T-helper 17 cell (primary cell): ENCODE measurements at places on chromosomes 11 and 22.

GRCh38 chr11:10628508-10629236 lies 60.2 kb upstream of the LYVE1 start:
- DNase-seq: no peak

DNA sequence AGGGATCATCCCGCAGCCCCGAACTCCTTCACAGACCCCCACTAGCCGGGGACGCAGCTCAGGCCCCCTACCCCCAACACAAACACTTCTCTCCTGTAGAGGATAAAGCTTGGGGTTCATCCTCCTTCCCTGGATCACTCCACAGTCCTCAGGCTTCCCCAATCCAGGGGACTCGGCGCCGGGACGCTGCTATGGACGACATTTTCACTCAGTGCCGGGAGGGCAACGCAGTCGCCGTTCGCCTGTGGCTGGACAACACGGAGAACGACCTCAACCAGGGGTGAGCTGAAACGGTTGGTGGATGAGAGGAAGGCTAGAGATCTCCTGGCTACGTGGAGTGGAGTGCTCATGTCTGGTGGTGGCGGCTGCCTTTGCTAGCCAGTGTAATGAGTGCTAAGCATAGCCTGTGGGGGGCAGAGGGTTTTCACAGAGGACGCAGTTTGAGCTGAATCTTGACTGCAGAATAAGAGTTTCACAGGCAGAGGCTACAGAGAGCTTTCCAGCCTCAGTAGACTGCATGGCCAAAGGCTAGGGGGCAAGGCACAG lies 580 bp downstream of the ILK start:
- DNase-seq: no peak

DNA sequence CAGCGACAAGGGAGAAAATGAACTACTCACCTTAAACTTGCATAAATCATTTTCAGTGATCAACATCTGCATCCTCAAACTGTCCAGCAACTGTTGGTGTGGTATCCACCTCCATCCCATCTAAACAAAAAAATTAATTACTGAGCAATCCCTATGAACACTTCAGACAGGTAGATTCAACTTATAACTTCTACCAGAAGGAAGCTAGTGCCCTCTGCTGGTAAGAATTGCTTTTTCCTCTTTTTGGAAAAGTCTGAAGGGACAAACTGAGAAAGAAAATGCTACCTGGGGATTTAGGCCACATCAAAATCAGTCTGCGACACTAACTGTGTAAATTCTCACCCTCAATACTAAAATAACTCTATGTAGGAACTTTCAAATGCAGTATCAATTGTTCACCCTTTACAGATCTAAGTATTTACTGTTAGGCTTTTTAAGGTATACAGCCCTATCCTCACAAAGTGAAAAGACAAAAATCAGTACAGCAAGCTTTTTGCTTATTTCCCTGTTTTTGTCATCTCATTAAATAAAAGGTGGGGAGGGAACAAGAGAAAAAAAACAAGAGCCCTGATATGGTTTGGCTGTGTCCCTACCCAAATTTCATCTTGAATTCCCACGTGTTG lies 17.9 kb downstream of the CLNS1A start:
- no peak for DNase-seq

DNA sequence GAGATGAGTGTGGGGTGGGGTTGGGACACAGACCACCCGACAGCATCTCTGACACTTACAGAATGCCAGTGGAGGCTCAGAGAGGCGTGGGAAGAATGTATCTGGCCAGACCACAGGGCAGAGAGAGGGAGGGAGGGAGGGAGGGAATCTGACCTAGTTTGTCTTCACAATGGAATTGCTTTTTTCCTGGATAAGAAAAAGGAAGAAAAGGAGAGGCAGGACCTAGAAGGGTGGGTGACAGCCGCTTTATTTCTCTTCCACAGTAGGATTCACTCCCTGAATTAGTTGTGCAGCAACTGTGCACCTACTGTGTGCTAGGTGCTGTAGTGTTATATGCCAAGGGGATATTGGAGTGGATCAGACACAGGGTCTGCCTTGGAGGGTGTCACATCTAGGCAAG lies 3.7 kb downstream of the KCNK4 start:
- DNase-seq: no peak

DNA sequence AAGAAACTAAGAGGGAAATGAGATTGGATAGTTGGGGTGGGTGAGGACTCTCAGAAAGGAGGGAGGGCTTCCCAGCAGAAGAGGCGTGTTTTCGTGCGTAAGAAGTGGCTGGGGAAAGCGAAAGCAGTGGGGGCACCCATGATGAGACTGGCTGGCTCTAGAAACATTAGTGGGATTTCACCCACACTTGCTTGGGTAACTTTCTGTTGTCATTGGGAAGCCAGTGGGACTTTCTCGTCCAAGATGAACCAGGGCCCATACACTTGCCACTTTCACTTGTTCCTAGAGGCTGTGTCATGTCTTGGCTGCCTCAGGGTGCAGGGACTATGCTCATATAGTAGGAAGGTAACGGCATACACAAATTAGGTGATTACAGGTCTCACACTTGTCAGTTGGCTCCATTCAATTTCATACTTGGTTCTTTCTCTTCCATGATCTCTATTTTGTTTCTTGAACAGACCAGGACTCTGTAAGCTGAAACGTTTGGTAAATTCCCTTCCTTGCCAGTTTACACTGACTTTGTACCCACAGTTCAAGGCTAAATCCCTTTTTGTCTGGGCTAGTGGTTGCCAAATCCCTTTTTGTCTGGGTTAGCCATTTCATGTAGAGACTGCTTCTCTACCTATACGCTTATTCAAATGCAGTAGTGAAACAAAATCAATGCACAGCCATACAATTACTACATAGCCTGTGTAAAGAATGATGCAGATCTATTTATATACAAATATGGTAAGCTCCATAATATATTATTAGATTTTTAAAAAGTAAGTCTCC lies 42.0 kb upstream of the CXCR5 start:
- peak; percentile 13 for DNase-seq

- DNase-seq: no peak
These were observed 44.8 kb upstream of the CADM1 start for GRCh38 chr11:115548878-115549528.

GRCh38 chr11:110735455-110736170 lies 23.4 kb upstream of the ARHGAP20 start:
- no peak for DNase-seq

DNA sequence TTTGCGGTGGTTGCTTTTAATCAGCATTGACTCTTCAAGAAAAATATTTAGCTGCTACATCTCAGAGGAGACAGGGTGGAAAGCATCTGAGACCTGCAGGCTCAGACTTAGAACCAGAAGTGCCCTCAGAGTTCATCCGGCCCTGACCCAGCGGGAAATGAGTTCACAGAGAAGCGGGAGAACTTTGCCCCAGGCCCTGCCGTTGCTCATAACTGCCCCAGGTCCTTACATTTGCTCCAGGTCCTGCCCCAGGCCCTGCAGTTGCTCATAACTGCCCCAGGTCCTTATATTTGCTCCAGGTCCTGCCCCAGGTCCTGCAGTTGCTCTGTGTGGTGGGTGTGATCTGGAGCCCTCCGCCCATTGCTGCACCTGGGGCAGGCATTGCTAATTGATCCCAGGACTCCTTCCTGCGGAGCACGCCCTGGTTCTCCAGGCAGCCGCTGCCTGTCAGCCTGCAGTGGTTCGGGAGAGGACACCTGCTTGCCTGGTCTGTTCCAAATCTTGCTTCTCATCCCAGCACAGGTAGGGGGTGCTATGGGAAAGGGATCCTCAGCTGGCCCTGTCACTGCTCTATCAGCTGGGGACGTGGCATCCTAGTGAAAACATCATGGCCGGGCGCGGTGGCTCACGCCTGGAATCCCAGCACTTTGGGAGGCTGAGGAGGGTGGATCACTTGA lies 58.1 kb upstream of the PPP6R3 start:
- DNase-seq: no peak

DNA sequence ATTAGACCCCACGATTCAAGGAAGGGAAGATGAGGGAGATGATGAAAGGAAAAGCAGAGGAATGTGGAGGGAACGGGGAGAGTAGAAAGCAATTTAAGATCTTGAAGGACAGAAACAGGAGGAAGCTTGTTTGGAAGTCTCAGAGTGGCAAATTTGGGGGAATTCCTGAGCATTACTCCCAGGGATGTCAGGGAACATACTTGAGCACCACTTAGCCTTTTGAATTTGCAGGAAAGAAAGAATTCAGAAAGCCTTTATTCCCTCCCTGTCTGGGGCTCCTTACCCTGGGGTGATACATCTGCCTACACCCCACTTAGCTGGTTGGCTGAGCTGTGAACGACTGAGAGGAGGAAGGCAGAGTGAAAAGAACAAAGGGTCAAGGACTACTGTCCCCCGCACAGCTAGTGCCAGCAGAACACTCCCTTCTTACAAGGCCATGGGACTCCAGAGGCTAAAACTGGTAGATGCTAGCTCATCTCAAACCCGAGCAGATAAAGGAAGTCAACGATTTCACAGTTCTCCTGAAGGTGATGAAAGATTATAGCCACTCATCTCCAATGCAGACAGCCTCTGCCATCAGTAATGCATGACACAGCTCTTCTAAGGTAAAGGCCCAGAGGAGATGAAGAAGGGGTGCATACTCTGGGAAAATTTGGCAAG lies 84.0 kb upstream of the AKIP1 start:
- DNase-seq: no peak

GRCh38 chr11:61474013-61474643 lies 34.4 kb upstream of the LRRC10B start:
- DNase-seq: no peak

DNA sequence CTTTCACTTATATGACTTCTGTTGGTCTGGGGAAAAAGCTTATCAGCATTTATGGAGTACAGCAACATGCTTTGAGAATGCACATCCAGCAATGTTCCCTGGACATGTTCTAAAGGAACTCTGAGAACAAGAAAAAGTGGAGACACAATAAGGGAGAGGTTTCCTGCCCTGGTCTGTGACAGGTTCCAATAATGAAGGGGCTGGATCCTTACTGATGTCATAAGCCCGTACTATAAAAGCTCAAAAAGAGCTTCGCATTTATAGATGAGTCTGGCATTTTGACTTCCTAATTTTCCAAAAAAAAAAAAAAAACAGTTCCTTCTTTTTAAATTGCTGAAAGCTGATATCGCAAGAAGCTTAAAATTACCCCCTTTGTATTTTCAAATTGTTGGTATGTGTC lies 129.1 kb downstream of the MPPED2 start:
- no peak for DNase-seq

GRCh38 chr11:130391711-130392110 lies 36.7 kb downstream of the ADAMTS8 start:
- no peak for DNase-seq

DNA sequence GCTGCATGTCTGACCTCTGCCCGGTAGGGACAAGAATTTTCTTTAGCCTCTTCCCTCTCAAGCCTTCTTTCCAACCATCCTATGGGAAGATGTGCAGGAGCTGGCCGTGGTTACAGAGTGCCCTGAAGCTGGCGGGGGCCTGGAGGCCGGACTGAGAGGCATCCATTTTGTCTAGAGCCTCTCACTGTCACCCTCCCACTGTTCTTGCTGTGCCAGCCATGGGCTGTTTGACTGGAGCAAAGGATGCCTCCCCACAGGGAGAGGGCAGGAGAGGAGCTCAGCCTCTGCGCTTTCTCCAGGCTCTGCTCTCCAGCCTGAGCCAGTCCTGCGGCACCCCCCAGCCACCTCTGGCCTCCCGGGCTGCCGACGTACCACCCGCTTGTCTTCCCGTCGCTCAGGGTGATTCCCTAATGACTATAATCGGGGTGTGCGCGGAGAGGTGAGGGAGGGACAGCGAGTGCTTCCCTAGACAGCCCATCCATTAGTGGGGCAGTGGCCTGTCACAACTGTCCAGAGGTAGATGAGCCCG lies 123.8 kb downstream of the NECTIN1 start:
- DNase-seq: no peak

- DNase-seq: no peak
These were observed 41.5 kb downstream of the FCHSD2 start for GRCh38 chr11:73100578-73100977.

DNA sequence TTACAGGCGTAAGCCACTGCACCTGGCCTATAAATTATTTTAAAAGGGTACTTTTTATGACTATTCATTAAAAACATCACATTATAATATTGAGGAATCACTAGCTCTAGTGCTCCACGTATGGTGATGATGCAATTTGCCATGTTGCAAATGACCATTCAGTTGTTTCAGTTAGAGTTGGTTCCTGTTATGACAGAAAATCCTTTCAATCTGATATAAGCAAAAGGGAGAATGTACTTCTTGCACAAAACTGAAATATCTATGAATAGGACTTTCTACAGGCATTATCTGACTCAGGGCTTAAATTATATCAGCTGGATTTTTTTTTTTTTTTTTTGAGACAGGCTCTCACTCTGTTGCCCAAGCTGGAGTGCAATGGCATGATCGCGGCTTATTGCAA lies 45.6 kb upstream of the RRM1 start:
- no peak for DNase-seq

DNA sequence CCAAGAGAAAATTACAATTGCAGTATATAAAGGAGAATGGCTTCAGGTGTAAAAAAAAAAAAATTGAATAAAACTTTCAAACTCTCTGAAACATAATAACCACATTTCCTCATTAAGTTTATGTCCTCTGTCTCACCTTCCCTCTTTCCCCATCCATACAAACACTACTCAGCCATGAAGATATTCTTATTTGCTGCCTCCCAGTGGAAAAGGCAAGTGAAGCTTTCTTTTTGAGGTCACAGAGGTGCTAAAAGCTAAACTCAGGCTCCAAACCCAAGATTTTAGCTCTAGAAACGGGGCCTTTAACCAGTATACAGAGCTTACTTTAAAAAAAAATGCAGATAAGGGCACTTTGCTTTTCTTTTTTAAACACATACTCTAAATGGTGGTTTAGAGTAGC lies 1568.5 kb downstream of the FAM181B start:
- no peak for DNase-seq

DNA sequence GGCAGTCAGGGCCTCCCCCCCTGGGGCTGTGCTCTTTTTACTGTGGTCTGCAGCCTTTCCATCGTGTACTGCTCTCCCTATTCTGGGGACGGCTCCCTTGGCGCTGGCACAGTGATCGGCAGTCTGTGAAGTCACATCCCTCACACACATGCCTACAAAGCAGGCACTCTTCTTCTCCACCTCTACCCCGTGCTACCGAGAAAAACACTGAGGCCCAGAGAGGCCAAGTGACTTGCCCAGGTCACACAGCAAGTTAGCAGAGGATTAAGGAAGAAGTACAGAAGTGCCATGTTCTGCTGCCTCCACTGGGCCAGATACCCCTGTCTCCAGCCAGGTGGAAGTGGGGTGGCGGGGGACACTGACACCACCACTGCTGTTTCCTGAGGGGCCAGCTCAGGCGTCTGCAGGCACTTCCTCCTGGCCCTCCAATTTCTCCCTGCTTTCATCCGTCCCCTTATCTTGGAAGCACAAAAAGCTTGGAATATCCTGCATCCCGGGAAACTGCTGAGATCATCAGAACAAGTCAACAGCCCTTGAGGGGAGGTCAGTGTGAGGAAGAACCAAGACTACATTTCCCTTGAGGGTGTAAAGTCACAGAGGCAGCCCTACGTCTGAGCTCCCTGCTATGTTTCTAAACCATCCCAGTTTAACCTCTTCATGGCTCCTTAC lies 30.2 kb upstream of the KLHL35 start:
- no peak for DNase-seq

- DNase-seq: no peak
These were observed 466.2 kb downstream of the SOX6 start for GRCh38 chr11:15890031-15890713.

- DNase-seq: no peak
These were observed 10.8 kb downstream of the PLEKHA7 start for GRCh38 chr11:17003426-17003825.
